Activated CD8-positive, alpha-beta T cell treated with anti-CD3 and anti-CD28 coated beads, Interleukin-2, amount 10 ng/mL, durations not matched to agents 7 days and 5 days (primary cell): ENCODE measurements at places on chromosomes 4 and X.

- no peaks in the 10 kb centered on the region for H3K4me1 ChIP-seq
- no peak overlapping the region for H3K4me3 ChIP-seq
- DNase-seq, result no peak
- no peaks in the 10 kb centered on the region for H3K36me3 ChIP-seq
- no peaks in the 10 kb centered on the region for H3K27me3 ChIP-seq
Measured at GRCh38 chr4:166049036-166049435, 176.0 kb downstream of the TLL1 start.

DNA sequence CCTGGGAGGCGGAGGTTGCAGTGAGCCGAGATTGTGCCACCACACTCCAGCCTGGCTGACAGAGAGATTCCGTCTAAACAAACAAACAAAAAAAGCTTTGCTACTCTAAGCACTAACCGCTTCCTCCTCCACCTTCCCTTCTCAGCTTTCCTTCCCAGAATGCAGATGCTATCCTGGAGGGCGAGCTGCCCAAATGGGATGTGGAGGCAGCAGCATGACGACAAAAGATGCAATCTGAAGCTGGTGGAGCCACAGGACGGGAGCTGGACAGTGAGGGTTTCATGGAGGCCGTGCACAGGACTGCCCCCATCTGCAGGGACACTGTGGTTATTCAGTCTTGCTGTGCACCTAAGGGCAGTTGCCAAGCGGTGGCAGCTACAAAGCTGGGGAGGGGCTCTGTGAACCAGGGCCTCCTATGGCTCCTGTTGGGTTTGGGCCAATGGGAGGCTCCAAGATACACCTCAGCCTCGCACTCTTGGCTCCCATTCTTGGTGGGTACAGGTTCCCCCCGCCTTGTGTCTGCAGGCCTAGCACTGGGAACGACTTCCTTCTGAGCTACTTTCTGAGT is 47.4 kb downstream of the WDR1 start:
- H3K36me3 ChIP-seq, result peaks cover 66% of the 10 kb centered on the region
- no peaks in the 10 kb centered on the region for H3K27me3 ChIP-seq
- DNase-seq, result no peak

- no peaks in the 10 kb centered on the region for H3K4me1 ChIP-seq
- H3K36me3 ChIP-seq, result no peaks in the 10 kb centered on the region
- H3K4me3 ChIP-seq, result no peak overlapping the region
- no peak overlapping the region for H3K27ac ChIP-seq
- no peak for DNase-seq
Measured at GRCh38 chrX:38989076-38989475, 187.8 kb downstream of the MID1IP1 start.

GRCh38 chrX:129540722-129541184 is 694 bp downstream of the OCRL start:
- peaks cover 13% of the 10 kb centered on the region for H3K27me3 ChIP-seq
- no peaks in the 10 kb centered on the region for H3K36me3 ChIP-seq
- H3K4me1 ChIP-seq, result peaks cover 2% of the 10 kb centered on the region

GRCh38 chrX:17547658-17548057 is 172.7 kb downstream of the NHS start:
- H3K36me3 ChIP-seq, result no peaks in the 10 kb centered on the region
- no peak overlapping the region for H3K4me3 ChIP-seq
- no peak for DNase-seq
- H3K27me3 ChIP-seq, result peaks cover 3% of the 10 kb centered on the region

GRCh38 chr4:125847518-125847917 is 532.8 kb downstream of the FAT4 start:
- H3K4me1 ChIP-seq, result no peaks in the 10 kb centered on the region
- no peak overlapping the region for H3K27ac ChIP-seq
- H3K36me3 ChIP-seq, result no peaks in the 10 kb centered on the region
- no peak overlapping the region for H3K4me3 ChIP-seq
- DNase-seq, result no peak
- no peaks in the 10 kb centered on the region for H3K27me3 ChIP-seq

DNA sequence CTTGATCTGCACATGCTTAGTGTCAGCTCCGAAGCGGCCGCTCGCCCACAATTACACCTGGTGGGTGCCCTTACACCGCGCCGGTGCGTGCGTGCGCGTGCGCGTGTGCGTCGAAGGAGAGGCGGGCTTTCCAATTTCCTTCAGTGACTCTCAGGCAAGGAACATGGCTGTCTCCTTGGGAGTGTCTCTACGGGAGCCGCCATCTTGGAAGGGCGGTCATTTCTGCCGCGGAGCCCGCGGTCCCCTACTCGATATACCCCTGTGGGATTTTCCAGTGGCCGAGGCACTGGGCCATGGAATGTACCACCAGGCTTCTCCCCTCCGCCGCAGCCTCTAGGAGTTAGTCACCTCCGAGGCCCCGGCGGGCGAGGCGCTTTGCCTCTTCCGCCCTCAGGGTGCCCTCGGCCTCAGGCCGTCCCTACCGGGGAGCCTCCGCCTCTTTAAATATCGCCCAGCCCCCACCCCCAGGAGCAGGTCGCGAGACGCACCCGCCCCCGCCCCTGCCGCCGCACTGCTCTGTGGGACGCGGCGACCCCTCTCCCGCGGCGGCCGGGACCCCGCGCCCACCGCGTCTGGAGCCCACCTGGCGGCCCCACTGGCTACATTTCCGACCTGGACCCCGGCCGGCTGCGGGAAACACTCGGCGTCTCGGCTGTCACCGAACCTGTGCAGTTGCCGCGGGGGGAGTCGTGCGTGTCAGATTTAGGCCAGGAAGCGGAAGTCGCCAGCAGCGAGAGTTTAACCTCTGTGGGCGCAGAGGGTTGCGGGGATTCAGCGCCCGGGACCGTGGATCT is at the start of gene ZNF41:
TSS of gene ZNF41 (minus strand) at position 711 of the 794 bp plus-strand sequence. CDS start 15,741 bp downstream, outside the sequence.
- no peaks in the 10 kb centered on the region for H3K27me3 ChIP-seq
- peaks cover 13% of the 10 kb centered on the region for H3K36me3 ChIP-seq
- H3K4me1 ChIP-seq, result peaks cover 36% of the 10 kb centered on the region
- H3K4me3 ChIP-seq, result peak within 1 kb of the TSS; percentile 83
- H3K27ac ChIP-seq, result peak within 1 kb of the TSS; percentile 89

DNA sequence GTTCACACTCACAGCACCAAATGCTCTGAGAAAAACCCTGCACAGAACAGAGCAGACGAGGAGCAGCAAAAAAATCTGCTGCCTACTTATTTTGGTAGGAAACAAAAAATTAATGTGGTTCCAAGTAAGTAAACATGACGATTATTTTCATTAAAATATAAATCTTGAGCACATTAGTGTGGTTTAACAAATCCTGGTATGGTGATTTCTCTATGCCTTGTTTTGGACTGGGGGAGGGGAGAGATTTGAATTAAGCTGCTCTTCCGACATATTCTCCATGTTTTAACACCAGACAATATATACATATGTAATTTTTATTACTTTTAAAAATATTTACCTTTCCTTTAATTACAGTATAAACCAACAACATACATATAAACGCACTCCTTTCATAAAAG is 1.8 kb downstream of the CAMK2D start:
- H3K27me3 ChIP-seq, result no peaks in the 10 kb centered on the region
- peak overlapping the region; percentile 93 for H3K4me3 ChIP-seq
- peaks cover 35% of the 10 kb centered on the region for H3K36me3 ChIP-seq
- H3K4me1 ChIP-seq, result peaks cover 44% of the 10 kb centered on the region

DNA sequence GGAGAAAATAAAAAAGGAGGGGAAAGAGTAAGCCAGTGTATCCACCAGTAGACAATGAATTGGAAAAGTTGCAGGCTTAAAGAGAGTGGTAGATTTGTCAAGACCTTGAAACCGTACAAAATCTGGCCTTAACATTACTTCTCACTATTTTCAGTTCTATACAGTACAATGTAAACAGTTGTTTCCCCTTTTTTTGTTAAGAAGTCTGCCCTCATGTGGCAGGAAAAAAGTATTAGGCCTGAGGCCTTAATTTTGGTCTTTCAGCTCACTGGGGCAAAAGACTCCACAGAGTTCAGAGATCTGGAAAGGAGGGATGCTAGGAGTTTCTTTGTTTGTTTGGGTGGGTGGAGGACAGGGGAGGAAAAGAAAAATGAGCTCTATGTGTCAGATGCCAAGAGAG is 92.8 kb upstream of the CCDC160 start:
- peaks cover 2% of the 10 kb centered on the region for H3K27me3 ChIP-seq
- no peak overlapping the region for H3K4me3 ChIP-seq
- no peak overlapping the region for H3K27ac ChIP-seq
- peaks cover 6% of the 10 kb centered on the region for H3K4me1 ChIP-seq

DNA sequence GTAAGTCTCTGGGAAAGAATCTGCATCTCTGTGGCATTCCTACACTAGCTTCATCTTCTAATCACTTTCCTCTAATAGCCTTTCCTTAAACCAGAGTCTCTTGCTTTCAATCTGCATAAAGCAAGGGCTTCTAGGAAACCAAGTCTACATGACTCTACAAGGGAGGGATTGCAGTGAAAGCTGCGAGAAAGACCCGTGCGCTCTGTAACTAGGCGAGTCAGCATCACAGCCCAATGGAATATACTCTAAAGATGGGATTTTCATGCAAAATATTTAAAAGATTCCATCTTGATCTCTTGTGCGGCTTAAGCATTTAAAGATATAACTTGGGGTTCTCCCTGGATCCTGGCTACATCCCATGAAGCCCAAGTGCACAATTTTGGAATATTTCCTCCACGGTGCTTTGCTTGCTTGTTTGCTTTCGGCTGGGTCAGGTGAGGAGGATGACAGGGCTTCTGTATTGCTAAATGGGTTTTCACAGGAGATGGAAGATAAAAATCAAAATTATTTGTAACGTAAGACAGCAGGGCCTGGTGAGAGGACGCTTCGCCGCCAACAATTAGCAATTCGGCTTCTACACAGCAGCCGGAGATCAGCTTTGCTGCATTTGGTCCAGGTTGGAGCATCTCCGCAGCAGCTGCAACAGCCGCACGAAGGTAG is 687 bp upstream of the GRIA2 start:
- H3K36me3 ChIP-seq, result peaks cover 1% of the 10 kb centered on the region
- no peak for DNase-seq
- peaks cover 18% of the 10 kb centered on the region for H3K27me3 ChIP-seq
- no peak overlapping the region for H3K27ac ChIP-seq

GRCh38 chr4:99202536-99202935 is 16.5 kb downstream of the ADH6 start:
- no peaks in the 10 kb centered on the region for H3K36me3 ChIP-seq
- H3K27ac ChIP-seq, result no peak overlapping the region
- H3K4me3 ChIP-seq, result no peak overlapping the region
- no peaks in the 10 kb centered on the region for H3K4me1 ChIP-seq
- no peaks in the 10 kb centered on the region for H3K27me3 ChIP-seq

DNA sequence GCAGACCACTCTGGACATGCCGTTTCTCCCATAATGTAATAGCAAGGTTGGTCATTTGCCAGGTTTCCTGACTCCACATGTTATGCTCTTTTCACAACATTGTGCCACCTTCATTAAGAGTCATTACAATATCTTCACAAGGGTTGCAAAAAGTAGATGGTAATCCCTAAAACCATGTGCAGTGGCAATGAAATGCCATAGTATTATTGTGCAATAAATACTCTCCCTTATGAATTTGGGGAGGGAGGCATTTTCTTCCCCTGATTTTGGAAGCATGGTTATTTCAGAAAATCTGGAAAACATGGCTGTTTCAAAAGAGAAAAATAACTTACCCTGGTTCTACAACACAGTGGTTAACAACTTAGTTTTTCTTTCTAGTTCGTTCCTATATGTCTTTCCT is 75.1 kb downstream of the BLTP1 start:
- H3K4me3 ChIP-seq, result no peak overlapping the region
- no peaks in the 10 kb centered on the region for H3K27me3 ChIP-seq
- H3K27ac ChIP-seq, result no peak overlapping the region
- no peaks in the 10 kb centered on the region for H3K4me1 ChIP-seq

DNA sequence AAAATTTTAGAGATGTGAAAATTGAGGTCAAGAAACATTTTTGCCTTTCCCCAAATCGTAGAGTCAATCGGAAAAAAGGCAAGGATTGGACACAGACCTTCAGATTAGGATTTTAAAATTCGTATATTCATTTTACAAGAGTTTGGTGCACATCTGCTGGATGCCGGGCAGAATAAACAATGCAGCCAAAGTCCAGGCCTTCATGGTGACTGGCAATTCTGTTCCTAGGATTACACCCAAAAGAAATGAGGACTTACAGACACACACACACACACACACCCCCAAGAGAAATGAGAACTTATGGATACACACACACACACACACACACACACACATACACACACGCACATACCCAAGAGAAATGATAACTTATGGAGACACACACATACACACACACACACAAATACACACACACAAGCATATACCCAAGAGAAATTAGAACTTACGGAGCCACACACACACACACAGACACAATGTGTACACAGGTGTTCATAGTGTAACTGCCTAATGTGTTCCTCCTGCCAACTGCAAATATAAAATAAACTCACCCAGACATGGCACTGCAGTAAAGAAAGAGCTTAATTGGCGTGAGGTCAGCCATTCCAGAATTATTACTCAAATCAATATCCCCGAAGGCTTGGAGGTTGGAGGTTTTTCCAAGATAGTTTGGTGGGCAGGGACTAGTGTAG is 165.7 kb upstream of the STS start:
- no peaks in the 10 kb centered on the region for H3K36me3 ChIP-seq
- H3K4me1 ChIP-seq, result no peaks in the 10 kb centered on the region
- DNase-seq, result no peak

- no peak overlapping the region for H3K27ac ChIP-seq
- H3K4me3 ChIP-seq, result no peak overlapping the region
- no peaks in the 10 kb centered on the region for H3K27me3 ChIP-seq
- peaks cover 83% of the 10 kb centered on the region for H3K4me1 ChIP-seq
Measured at GRCh38 chr4:108130955-108131354, 37.8 kb downstream of the LEF1 start.

GRCh38 chr4:42638321-42638720 is 18.6 kb downstream of the ATP8A1 start:
- H3K27ac ChIP-seq, result no peak overlapping the region
- no peaks in the 10 kb centered on the region for H3K27me3 ChIP-seq
- peaks cover 62% of the 10 kb centered on the region for H3K4me1 ChIP-seq
- H3K36me3 ChIP-seq, result peaks cover 2% of the 10 kb centered on the region
- no peak overlapping the region for H3K4me3 ChIP-seq

GRCh38 chr4:24932515-24933225 is 19.8 kb upstream of the CCDC149 start:
- no peak overlapping the region for H3K4me3 ChIP-seq
- H3K27me3 ChIP-seq, result no peaks in the 10 kb centered on the region
- H3K4me1 ChIP-seq, result no peaks in the 10 kb centered on the region
- H3K36me3 ChIP-seq, result no peaks in the 10 kb centered on the region

- no peak overlapping the region for H3K27ac ChIP-seq
- H3K36me3 ChIP-seq, result no peaks in the 10 kb centered on the region
- no peaks in the 10 kb centered on the region for H3K4me1 ChIP-seq
- H3K4me3 ChIP-seq, result no peak overlapping the region
- no peaks in the 10 kb centered on the region for H3K27me3 ChIP-seq
Measured at GRCh38 chrX:22650691-22651090, 349.1 kb upstream of the DDX53 start.

DNA sequence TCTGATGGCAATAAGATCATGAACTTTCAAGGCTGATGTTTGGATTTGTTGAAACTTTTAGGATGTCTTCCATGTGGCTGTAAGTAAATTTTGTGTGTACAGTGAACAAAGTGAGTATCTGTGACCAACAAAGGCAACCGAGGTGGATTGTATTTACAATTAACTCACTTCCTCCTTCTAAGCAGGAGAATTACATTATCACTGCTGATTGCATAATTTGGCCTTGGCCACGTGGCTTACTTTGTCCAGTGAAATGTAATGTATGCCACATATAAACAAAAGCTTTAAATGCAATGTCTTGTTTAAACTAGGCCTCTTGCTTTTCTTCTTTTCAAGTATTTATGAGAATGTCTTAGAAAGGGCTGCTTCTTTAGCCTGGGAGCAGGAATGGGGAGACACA is 66.3 kb upstream of the MAD2L1 start:
- H3K4me1 ChIP-seq, result no peaks in the 10 kb centered on the region
- no peaks in the 10 kb centered on the region for H3K36me3 ChIP-seq
- no peaks in the 10 kb centered on the region for H3K27me3 ChIP-seq
- DNase-seq, result no peak

GRCh38 chr4:106019771-106020170 is 124.5 kb downstream of the NPNT start:
- no peaks in the 10 kb centered on the region for H3K27me3 ChIP-seq
- no peaks in the 10 kb centered on the region for H3K36me3 ChIP-seq
- no peak for DNase-seq
- no peaks in the 10 kb centered on the region for H3K4me1 ChIP-seq
